ENCODE measurements at places on chromosomes 6 and 20. TPM values are rescaled to one million over a fixed set of nuclear protein-coding genes. Genes with fewer than 3 reads are reported as not detected.

GRCh38 chr6:139635401-139636130, 261.1 kb upstream of the CITED2 start:
- no peak for DNase-seq

DNA sequence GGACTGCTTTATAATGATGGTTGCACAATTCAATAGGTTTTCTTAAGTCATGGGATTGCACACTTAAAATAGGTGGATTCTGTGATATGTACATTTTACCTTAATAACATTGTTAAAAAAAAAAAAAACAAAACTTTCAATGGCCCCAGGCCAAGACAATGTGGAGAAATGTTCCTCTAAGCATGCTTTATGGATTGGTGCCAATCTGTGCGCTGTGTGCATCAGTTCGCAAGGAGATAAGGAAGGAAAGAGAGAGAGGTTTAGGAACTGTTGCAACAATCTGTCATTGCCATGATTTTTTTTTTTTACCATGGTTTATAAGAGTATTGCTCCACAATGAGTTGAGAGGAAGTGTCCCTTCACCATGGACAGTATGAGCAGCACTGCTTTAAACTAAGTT, 399.6 kb downstream of the PTPRT start:
- no peak for DNase-seq

DNA sequence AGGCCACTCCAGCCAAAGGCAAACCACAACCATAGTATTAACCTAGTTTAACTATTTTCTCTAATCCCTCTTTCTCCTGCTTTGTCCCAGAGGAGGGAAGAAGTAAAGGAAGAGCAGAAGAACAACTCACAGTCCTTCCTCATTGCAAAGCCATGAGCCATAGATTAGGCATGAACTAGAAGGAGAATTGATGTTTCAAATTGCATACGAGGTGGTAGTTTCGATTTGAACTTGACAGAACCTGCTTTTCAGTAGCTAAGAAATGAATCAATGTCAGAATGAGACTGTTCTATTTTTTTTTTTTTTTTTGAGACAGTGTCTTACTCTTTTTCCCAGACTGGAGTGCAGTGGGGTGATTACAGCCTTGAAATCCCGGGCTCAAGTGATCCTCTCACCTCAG, 48.3 kb downstream of the PROKR2 start:
- no peak for DNase-seq

- DNase-seq: no peak
Measured at GRCh38 chr6:168002804-168003203, 5.3 kb downstream of the KIF25 start.

GRCh38 chr6:5729813-5730517, 276.8 kb downstream of the NRN1 start:
- DNase-seq: no peak

- no peak for DNase-seq
Measured at GRCh38 chr6:51462896-51463295, 624.5 kb downstream of the PKHD1 start.

DNA sequence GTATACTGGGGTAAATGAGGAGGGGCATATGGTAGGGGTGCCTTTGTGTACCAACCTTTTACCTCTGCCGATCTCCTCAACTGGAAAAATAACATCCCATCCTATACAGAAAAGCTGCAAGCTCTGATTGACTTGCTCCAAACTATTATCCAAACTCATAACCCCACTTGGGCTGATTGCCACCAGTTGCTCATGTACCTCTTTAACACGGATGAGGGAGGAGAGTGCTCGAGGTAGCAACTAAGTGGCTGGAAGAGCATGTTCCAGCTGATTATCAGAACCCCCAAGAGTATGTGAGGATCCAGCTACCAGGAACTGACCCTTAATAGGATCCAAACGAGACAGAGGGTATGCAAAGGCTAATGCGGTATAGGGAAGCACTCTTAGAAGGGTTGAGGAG, 299.6 kb downstream of the RNGTT start:
- DNase-seq: no peak

DNA sequence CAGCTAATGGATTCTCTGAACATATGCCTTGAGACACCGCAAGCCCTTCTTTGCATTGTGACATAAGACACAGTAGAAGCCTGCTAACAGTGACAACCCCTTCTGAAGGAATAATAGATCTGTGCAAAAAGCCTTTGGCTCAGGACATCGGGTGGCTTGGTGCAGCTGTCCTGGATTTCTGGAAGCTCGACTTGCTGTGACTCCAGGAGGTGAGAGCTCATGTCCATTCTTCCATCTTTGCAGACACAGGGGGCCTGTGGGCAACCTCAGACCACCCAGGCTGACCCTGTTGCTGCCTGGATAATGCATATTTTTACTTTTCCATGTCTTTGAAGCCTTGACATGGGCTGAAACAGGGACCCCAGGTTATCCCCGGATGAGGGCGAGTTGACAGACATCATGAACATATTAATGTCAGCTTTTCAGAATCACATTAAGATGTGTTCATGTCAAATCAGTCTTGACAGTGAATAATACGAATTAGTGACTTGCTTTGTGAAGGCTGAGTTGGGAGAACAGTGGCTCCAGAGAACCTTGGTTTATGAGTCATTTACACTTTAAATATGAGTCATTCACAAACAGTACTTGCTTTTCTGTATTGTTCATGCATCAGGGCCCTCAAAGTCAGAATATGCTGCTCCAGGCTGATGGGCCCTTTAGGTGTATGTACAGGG, 66.8 kb upstream of the IYD start:
- no peak for DNase-seq

GRCh38 chr6:125950293-125950692, 6.3 kb upstream of the HINT3 start:
- DNase-seq: no peak

GRCh38 chr6:157911278-157911677, 70.4 kb upstream of the SYNJ2 start:
- DNase-seq: no peak

GRCh38 chr6:136312975-136313374, 23.3 kb upstream of the BCLAF1 start:
- DNase-seq: no peak

GRCh38 chr20:58113716-58114115, 114.7 kb downstream of the ANKRD60 start:
- no peak for DNase-seq

DNA sequence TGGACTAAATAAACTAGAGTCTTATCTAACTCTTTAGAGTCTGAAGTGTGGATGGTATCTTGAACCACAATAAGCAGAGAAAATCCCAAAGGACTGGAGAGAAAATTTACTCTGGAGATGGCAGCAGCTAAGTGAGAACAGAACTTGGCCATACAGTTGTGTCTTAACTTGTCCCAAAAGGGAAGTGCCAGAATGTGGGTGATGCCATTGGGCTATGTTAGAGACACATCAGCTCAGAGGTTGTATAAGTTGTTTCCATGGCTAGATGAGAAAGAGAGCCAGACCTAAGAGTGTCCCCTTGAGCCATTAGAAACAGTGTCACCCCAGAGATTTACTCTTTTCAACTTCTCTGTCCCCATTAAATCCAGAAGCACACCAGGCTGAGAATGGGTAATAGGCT, 36.2 kb downstream of the FOXO3 start:
- DNase-seq: no peak

GRCh38 chr6:140252099-140252498, 877.7 kb upstream of the CITED2 start:
- DNase-seq: no peak

DNA sequence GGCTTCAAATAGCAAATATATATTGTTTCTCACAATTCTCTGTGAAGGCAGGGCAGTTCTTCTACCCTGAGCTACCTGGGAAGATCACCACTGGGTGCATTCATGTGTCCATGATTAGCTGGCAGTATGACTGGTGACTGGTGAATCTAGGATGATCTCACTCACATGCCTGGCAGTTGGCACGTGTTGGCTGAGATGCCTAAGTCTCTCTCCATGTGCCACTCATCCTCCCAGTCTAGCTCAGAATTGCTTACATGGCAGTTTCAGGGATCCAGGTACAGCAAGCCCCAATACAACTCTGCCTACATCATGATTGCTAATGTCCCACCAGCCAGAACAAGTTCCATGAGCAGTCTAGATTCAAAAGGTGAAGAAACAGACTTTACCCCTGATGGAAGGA, 346.8 kb upstream of the CNR1 start:
- no peak for DNase-seq

DNA sequence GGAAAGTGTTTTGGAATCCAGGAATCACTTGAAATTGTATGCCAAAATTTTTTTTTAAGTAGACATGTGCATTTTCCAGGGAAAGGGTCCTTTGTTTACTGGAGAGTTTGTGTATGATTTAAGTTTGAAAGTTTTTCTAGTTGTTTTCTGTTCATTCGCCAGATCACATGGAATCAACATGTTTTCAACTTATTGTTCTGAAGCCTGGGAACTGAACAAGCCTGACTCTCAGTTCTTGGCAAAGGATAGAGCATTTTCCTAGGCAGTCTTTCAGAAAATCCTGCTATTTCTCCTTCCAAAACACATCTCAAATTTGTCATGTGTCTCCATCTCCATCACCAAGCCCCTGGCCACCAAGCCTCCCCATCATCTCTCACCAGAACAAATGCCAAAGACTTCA, 374.8 kb downstream of the MAFB start:
- DNase-seq: no peak

- DNase-seq: no peak
Measured at GRCh38 chr20:44309763-44310663, 989 bp downstream of the FITM2 start.

DNA sequence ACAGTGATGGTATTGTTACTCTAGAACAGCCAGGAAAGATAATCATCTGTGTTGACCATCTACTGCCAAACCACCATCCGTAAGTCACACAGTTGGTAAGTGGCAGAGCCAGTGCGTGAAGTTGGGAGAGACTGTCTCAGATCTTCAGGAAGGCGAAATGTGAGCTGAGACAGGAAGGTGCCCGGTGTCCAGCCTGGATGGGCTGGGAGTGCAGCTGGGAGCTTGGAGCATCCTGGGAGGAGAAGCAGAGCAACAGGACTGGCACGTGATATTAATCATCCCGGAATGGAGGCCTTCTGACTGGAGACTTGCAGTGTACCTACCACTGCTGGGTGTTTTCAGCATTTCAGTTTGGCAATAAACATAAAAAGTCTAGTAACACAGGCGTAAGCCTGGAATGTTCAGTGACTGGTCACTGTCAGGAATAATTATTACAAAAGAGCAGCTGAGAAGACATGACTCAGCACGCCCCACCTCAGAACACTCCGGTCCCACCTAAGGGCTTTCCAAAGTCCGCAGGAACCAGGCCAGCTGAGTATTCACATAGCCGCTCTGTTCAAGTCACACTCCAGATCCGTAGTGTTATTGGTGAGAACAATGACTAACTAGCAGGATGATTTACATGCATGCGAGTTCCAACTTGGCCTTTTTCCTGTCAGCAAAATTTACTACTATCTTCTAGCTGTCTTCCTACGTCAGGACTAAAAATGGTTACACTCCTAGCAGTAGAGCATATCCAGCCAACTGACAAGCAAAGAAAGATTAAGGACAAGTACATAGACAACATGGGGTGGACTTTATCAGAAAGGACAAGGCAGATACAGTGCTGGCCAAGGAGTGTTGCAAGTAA, 45.1 kb upstream of the PNRC1 start:
- peak; percentile 68 for DNase-seq

DNA sequence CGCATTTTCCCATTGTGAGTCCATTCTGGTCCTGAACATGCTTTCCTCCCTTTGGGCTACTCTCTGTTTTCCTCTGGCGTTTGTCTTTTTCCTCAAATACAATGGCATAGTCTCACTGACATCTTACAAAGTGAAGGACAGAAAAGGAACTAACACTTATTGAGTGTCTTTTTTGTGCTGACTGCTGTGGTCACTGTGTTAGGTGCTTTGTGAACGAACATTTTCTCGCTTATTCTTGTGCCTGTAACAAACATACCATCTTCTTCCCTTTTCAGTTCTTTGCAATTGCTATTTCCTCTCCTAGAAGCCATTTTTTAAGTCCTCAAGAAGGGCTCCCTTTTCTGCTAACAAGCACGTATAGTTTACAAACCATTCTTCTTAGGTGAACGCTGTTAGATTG, 15.4 kb downstream of the FIG4 start:
- DNase-seq: no peak

DNA sequence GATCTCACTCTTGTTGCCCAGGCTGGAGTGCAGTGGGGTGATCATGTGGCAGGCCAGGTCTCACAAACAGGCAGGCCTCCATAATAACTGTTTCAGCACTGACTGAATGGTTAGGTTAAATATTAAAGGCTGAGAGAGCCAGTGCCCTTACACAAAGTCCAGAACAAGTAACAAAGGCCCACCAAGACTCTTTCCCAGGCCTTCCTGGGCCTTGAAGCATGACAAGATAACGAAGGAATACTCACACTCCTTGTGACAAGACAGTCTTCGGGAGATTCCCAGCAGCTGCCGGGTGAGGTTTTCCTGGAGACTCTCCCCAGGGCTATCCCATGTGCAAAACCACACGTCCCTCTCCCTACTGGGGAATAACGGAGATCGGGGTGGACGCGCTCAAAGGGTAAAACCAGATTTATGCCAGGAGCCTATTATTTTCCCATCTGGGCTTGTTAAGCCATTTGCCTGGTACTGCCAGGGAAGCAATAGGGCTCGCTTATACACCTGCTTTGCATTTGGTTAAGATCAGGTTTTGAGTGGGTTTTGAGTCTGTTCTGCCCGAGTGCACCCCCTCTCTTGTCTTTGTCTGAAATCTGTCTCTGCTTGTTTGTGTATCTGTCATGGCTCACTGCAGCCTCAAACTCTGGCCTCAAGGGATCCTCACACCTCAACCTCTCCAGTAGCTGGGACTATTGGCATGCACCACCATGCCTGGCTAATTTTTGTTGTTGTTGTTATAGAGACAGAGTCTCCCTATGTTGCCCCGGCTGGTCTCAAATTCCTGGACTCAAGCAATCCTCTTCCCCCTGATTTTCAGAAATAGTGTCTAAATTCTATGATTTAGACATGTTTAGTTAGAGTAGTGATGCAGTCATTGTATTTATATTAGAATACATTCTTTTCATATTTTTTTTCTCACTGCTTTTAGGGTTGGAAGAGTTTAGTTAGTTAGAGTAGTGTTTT, 1.4 kb upstream of the ENPP3 start:
- no peak for DNase-seq

Gene C20orf96
- polyA plus RNA-seq: 50.7 TPM

Gene ISM1
- 4.3 TPM for polyA plus RNA-seq

Gene PPP1R3G
- polyA plus RNA-seq: 1.8 TPM

Gene ADGB
- 0.62 TPM for polyA plus RNA-seq

Gene TPD52L1
- 92.7 TPM for polyA plus RNA-seq

Gene ARFGEF3
- 8.5 TPM for polyA plus RNA-seq

Gene MUCL3
- polyA plus RNA-seq: 0.10 TPM

Gene GPX5
- polyA plus RNA-seq: not detected

Gene HLA-DRB1
- polyA plus RNA-seq: 16.1 TPM

Gene GABRR2
- 2.1 TPM for polyA plus RNA-seq

Gene TMEM74B
- 5.2 TPM for polyA plus RNA-seq

Gene CD2AP
- 89.5 TPM for polyA plus RNA-seq

Gene COL9A1
- polyA plus RNA-seq: 33.0 TPM

Gene FAM83B
- 11.1 TPM for polyA plus RNA-seq

Gene SLC24A3
- 4.0 TPM for polyA plus RNA-seq
